Fibroblast of skin of abdomen (primary cell): ENCODE measurements at places on chromosomes 16 and 17.
A peak's percentile ranks its signal among the peaks of the same experiment; 100 is the strongest.

GRCh38 chr17:76384222-76384986 is at the start of gene SPHK1:
Gene SPHK1, plus strand, starts transcription at chr17:76384609. Its CDS starts 1,036 bp downstream, at chr17:76385645.
- peak; percentile 90 for DNase-seq

DNA sequence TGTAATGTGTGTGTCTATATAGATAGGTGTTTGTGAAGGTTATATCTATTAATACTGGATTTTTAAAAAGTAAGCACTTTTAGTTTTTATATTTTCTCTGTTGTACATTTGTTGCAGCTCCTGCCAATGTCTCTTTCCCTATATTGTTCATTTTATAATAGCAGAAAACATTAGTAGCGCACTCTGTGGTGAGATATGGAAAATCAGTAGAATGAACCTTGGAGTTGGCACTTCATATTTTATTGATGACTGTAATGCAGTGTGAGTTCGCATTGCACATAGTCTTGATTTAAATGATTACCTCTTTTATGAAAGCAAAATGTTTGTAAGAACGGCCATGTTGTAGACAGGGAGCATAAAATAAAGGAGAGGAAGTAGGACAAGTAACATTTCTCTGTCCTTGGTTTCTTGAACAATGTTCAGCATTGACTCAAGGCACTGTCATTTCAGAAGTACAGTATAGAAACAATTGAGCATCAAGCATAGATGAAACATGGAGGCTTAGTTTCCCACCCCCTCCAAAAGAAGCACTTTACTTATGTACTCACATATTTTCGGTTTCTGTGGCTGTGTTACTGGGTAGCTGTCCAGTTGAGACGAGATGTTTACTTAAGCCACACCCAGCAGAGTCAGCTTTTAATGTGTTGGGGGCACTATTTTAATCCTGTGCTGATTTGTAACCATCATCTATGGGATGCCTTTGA is 74.0 kb downstream of the TANC2 start:
- peak; percentile 29 for DNase-seq

DNA sequence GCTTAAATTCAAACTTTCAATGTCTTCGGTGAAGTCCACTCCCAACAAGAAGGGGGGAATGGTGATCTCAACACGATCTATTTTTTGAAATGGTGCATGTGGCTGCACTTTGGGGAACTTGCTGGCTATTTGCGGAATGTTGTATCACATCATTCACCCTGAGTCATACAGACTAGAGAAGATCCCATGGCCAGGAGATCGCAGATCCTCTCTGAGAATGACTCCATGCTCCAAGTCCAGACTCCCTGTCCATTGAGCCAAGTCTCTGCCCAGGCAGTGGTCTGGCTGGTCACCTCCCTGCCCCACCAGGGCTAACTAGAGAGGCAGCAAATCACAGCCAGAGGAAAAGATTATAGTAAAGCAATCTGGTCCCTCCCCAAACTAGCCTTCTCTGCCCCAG is 120.6 kb downstream of the XYLT1 start:
- peak; percentile 69 for DNase-seq

- DNase-seq, result no peak
Measured at GRCh38 chr17:79374087-79374689, 236.7 kb downstream of the RBFOX3 start.

GRCh38 chr16:81629896-81630634 is 149.0 kb upstream of the PLCG2 start:
- no peak for DNase-seq

DNA sequence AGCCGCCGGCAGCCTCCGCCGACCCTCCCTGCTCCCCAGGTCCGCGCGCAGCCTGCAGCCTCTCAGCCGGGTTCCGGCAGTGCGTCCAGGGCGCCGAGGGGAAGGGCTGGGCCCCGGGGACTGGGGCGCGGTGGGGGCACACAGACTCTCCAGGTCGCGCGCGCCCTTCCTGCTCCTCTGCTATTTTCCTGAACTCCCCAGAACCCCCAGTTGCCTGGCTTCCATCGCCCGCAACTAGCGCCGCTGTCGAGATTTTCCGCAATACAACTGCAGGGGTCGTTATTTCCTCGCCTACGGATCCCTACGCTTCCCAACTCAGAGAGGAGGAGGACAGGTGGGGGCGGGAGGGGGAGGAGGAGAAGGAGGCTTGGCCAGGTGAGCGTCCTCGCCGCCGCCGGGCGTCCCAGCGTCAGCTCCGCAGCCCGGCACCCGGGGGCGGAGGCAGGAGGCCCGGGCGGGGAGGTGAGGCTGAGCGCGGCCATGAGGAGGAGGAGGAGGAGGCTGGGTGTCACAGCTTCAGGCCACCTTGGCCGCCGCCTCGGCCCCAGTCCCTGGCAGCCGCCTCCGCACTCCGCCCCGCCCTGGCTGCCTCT is at the start of gene CA10:
Gene CA10, minus strand, starts transcription at position 265 of the 593 bp plus-strand sequence.
- DNase-seq, result no peak

DNA sequence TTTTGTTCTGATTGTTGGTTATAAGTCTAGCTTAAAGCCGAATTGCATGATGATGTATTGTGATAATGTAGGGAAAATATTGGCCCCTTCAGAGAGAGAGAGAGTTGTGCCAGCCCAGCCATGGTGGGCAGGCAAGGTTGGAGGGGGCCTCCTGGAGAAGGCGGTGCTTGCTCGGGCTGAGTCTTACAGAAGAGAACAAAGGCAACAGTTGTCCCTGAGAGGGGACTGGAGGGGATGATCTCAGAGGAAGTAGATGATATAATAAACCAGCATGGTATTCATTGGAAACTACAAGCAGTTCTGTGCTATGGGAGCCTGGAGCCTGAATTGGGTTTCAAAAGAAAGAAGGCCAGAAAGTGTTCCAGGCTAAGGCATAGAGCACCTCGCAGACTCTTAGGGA is 173.8 kb downstream of the RPTOR start:
- DNase-seq, result no peak

DNA sequence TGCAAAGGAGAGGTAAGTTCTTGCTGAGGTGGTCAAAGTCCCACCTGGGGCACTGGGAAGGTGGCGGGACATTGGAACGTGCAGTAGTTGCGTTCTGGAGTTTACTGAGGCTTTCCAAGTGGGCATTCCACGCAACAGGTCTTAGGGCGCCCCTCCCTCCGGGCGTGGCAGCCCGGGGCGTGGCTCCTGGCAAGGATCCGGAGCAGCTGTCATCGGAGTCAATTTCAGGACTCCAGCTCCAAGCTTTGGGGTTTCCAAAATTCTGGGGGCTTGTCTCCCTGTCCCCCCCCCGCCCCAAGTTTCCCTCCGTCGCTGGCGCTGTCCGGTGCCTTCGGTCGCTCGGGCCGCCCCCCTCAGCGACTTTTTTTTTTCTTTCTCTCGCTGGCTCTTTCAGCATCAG is 43.1 kb upstream of the AMZ2 start:
- DNase-seq, result no peak

- no peak for DNase-seq
Measured at GRCh38 chr17:63124536-63124935, 158.5 kb downstream of the TANC2 start.

- no peak for DNase-seq
Measured at GRCh38 chr17:57207396-57207795, 48.9 kb upstream of the MSI2 start.

DNA sequence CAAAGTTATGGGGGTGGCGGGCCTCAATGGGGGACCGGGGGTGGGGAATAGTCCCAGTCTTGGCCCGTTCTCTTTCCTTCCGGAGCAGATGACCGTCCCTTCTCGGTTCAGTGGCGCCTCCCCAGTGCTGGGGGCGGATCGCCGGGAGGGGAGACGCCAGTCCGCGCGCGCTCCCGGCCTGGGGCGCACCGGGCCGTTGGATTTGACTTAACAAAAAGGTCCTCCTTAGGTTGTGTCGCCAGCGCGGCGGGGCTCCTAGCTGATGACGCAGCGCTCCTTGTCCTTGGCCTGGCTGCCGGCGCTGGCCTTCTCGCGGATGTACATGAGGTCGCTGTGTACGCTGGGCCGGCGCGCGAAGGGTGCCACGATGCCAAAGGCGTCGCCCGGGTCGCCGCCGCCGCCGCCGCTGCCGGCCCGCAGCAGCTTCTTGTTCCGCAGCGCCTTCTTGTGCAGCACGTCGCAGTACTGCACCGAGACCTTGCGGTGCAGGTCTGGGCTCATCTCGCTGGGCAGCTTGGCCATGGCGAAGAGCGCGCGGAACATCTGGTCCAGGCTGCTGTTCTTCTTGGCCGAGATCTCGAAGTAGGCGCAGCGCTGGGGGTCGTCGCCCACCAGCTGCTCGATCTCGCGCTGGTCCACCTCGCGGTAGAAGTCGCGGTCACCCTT is 1.2 kb downstream of the RASD1 start:
- peak; percentile 27 for DNase-seq

GRCh38 chr17:78105551-78105950 is 23.0 kb downstream of the TMC6 start:
- no peak for DNase-seq

GRCh38 chr17:35879773-35880654 is at the start of gene CCL5:
Gene CCL5, minus strand, starts transcription at chr17:35880360.
- no peak for DNase-seq

DNA sequence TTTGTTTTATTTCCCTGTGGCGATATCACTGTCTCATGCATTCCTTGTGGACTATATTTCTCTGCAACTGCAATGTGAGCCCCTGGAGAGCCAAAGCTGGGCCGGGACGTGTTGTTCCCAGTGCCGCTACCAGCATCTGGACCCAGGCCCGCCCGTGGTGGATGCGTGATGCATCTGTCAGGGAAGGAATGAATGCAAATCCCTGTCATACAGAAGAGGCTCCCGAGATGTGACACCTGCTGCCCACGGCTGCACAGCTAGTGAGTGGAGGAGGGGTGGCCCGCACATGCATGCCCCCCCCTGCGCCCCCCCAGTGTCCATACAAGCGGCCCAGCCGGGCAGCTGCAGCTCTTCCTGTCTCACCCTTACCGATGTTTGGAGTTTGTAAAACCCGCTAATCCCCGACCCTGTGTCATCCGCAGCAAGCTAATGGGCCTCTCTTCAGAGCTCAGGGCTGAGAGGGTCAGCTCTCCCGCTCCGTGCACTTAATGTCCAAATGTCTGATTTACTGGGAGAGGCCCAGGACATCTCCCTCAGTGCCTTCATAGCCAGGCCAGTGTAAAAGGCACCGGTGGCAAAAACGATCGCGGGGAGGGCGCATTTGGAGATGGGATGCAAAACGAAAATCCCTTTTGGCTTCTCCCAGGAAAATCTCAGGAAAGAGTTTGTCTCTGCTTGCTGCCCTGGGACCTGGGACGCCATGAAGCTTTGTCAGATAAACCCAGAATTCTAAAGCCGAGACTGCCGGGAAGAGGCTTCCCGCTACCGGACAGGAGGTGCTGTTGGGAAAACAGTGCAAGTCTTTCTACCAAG is 91.8 kb downstream of the FOXL1 start:
- DNase-seq, result peak; percentile 23

GRCh38 chr17:77867308-77867781 is 91.2 kb upstream of the TNRC6C start:
- no peak for DNase-seq

DNA sequence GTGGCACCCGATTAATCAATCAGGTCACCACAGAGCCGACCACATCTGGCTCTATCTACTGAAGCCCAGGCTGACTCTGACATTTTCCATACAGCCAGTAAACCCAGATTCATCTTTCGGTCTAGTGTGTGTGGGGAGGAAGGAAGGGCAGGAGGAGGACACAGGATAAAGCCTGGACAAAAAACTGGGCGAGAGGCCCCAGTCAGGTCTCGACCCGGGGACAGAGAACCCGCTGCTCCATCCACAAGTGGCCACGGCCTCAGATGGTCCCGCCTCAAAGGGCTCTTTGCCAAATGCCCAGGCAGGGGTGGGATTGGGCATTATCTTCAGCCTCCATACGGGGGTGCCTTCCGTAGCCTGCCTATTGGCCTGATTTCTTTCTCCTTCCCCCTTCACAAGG is 7.8 kb downstream of the ABR start:
- no peak for DNase-seq

DNA sequence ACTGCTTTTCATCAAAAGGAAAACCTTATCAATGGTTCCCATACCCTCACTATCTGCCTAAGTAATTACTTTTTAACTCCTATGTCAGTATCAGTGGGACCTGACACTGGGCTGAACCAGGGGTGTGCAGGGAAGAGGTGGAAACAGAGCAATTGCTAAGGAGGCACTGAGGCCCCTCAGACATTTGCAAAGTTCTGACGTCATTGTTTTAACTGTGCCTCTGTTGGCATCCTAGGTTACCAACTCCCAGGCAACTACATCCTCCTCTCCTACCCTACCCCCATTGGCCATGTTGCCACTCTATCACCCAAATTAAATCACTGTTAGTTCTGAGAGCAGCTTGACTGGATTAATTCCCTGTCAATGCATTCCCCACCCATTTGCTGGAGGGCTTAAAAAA is 8.0 kb upstream of the WWOX start:
- DNase-seq, result no peak

GRCh38 chr16:67190448-67191399 is 788 bp upstream of the EXOC3L1 start:
- no peak for DNase-seq

DNA sequence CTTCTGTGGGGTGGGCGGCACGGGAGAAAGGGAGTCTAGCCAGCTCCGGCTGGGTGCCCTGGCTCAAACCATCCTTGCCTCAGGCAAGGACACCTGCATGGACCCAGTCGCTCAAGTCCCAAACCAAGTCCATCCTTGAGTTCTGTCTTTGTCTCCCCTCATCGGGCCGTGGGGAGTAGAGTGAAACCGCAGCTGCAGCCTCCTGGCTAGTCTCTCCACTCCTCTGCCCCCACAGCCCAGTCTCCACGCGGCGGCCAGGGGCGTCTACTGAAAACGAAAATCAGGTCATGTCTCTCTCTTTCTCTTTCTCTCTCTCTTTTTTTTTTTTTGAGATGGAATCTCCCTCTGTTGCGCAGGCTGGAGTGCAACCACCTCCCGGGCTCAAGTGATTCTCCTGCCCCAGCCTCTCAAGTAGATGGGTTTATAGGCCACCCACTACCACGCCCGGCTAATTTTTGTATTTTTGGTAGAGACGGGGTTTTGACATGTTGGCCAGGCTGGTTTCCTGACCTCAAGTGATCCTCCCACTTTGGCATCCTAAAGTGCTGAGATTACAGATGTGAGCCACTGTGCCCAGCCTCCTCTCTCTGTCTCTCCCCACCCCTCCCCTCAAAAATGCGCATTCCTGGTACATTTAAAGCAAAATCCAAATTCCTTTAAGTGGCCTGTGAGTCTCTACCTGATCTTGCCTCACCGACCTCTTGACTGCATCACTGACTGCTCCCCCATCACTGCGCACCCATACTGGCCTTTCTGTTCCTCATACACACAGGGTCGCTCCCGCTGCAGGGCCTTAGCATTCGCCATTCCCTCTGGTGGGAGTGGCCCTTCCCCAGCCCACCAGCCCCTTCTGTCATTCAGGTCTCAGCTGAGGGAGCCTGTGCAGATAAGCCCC is 17.7 kb upstream of the RMI2 start:
- DNase-seq, result no peak

GRCh38 chr16:28218109-28218508 is 6.3 kb upstream of the XPO6 start:
- DNase-seq, result peak; percentile 55

DNA sequence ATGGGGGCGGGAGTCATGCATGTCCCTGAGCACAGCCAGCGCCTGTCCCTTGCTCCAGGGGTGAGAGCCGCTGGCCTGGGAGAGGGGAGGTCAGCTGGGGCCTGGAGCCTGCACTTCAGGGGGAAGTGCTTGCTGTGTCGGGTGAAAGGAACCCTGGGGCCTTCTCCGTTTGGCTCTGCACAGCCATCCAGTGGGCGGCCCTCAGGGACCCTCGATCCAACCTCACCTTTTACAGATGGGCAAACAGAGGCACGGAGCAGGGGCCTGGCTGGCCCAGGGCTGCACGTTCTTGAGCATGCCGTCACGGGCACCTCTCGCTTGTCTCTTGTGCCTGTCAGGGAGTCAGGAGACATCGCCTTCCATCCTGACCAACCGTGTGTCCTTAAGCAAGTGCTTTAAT is 1.8 kb downstream of the SNX20 start:
- no peak for DNase-seq

GRCh38 chr16:67246081-67246755 is 1.1 kb downstream of the FHOD1 start:
- DNase-seq, result peak; percentile 88

GRCh38 chr16:81686391-81687130 is 92.5 kb upstream of the PLCG2 start:
- no peak for DNase-seq
